ENCODE measurements at places on chromosomes 6 and 20. TPM values are rescaled to one million over a fixed set of nuclear protein-coding genes. Genes with fewer than 3 reads are reported as not detected.

The NOX3 gene
- total RNA-seq, result not detected

The CAP2 gene
- not detected for total RNA-seq

The FILIP1 gene
- not detected for total RNA-seq

The CLIC5 gene
- 3.0 TPM for total RNA-seq

The PI16 gene
- total RNA-seq, result not detected

The SLC22A16 gene
- total RNA-seq, result not detected

DNA sequence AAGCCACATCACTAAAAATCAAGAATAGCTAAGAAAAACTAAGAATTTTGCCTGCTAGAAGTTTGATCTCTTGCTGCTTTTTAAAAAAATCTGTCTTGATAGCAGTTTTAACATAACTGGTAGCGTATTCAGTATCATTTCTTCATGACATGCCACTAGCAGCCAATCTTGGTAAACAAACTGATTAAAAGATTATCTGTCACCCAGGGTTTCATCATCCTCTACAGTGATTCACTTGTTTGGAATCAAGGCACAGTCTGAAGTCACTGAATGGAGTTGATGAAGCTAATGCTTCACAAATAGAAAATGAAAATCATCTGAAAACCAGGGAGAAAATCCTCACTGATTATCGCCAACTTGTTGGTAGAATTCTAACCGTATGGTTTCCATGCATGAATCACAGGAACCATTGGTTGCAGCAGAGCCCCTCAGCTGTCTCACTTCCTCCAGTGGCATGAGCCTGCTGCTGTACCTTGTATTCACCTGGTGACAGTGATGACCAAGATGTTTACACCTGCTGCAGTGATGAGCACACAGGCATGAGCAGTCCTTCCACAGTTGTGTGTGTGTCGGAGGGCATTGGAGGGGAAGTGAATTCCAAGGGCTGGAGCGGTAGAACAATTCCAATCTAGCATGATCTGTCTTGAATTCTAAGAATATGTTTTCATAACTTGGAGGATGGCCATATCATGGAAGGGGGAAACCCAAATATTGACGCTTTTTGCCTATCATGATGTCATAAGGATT is 275.0 kb downstream of the KHDC1L start:
- no peak overlapping the region for H3K4me3 ChIP-seq
- H3K27ac ChIP-seq, result no peak overlapping the region
- no peaks in the 10 kb centered on the region for H3K27me3 ChIP-seq

- H3K36me3 ChIP-seq, result no peaks in the 10 kb centered on the region
- DNase-seq, result no peak
- H3K27me3 ChIP-seq, result no peaks in the 10 kb centered on the region
- no peak overlapping the region for H3K4me3 ChIP-seq
- no peaks in the 10 kb centered on the region for H3K4me1 ChIP-seq
These were observed 144.3 kb upstream of the TENT5A start for GRCh38 chr6:81896525-81897503.

- no peak overlapping the region for H3K4me3 ChIP-seq
- H3K27ac ChIP-seq, result no peak overlapping the region
- H3K27me3 ChIP-seq, result no peaks in the 10 kb centered on the region
- no peaks in the 10 kb centered on the region for H3K36me3 ChIP-seq
These were observed 754.8 kb upstream of the DEFB115 start for GRCh38 chr20:30502670-30503069.

- DNase-seq, result no peak
- H3K36me3 ChIP-seq, result no peaks in the 10 kb centered on the region
These were observed 155.0 kb downstream of the CDH26 start for GRCh38 chr20:60113024-60113724.

DNA sequence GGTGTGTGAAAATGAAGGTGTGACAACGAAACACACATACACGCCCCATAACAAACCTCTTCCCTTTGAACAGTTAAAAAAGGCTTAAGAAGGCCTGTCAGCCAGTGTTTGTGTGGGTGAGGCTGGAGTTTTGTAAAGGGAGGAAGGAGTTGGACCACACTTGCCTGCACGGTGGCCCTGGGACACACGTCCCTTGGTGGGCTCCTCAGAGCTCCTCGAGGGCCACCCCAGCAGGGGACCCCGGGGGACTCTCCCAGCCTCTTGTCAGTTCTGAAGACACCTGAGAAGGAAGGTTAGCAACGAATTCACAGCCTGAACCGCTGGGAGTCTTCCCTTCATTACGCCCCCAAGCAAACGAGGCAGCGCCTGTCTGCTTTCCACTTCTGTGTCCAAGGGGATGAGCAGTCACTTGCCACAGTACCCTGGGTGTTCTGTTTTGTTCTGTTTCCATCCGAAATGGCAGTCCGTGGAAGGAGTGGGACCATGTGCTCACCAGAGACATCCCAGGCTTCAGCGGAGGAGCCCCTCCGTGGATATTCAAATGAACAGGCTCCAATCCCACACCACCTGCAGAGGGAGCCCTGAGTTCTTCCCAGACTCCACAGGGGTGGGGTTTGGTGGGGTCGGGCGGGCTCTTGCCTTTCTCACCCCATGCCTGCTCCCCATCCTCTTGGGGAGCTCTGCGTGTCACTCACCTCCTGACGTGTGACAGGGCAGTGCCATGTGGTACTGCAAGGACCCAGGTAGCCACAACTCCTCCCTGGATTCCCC is 68.6 kb downstream of the NRN1 start:
- no peak overlapping the region for H3K4me3 ChIP-seq
- no peaks in the 10 kb centered on the region for H3K4me1 ChIP-seq
- H3K27ac ChIP-seq, result no peak overlapping the region
- DNase-seq, result no peak
- no peaks in the 10 kb centered on the region for H3K36me3 ChIP-seq

DNA sequence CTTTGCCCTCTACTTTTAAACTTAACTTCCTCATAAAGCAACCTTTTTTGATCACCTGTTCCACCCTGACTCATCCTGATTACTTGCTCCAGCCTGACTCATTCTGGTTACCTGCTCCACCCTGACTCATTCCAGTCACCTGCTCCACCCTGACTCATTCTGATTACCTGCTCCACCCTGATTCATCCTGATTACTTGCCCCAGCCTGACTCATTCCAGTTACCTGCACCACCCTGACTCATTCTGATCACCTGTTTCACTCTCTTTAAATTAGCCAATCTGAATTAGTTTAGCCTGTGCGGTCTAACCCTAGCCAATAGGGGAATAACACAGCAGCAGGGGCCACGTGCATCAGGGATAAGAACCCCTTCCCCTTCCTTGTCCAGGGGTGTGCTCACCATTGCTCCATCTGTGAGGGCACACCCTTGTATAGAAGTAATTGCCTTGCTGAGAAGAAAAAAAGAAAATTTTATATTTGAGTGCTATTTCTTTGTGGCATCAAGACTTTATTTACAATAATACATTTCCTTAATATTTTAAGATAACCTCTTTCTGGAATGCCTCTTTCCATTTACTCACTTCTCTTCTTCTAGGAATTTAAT is 17.9 kb downstream of the HLA-G start:
- H3K4me1 ChIP-seq, result peaks cover 20% of the 10 kb centered on the region
- DNase-seq, result no peak
- no peak overlapping the region for H3K27ac ChIP-seq

GRCh38 chr6:20169119-20169557 is 43.1 kb downstream of the MBOAT1 start:
- H3K27me3 ChIP-seq, result no peaks in the 10 kb centered on the region
- H3K36me3 ChIP-seq, result peaks cover 54% of the 10 kb centered on the region
- no peak overlapping the region for H3K4me3 ChIP-seq

DNA sequence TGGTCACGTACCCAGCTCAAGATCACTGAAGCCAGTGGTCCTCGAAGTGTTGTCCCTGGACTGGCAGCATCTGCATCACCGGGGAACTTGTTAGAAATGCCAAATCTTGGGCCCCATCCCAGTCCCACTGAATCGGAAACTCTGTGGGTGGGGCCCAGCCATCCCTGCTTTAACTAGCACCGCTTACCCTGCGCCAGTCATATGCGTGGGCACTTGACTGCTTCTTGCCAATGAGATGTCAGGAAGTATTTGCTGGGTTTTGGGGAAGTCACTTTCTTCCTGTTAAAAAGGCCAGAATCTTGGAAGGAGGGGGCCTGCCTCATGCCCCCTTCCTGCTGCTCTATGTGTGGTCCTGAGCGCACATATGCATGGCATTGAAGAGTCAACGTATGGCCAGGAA is 11.7 kb upstream of the SULF2 start:
- no peak for DNase-seq
- H3K4me1 ChIP-seq, result no peaks in the 10 kb centered on the region
- H3K27me3 ChIP-seq, result peaks cover 2% of the 10 kb centered on the region
- no peak overlapping the region for H3K27ac ChIP-seq

DNA sequence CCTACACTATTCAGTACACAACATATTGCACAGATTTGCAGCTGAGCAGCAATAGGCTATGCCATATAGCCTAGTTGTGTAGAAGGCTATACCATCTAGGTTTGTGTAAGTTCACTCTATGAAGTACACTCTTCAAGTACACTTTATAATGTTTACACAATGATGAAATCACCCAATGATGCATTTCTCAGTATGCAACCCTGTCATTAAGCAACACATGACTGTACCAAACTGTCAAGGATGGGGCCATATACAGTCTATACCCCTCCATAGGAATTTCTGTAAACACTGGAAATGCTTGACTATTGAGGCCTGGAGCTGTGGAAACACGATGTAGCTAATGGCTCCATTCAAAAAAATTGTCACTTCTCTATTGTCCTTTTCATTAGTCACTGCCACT is 535.4 kb downstream of the EPM2A start:
- H3K27ac ChIP-seq, result no peak overlapping the region
- H3K36me3 ChIP-seq, result no peaks in the 10 kb centered on the region
- H3K4me3 ChIP-seq, result no peak overlapping the region

DNA sequence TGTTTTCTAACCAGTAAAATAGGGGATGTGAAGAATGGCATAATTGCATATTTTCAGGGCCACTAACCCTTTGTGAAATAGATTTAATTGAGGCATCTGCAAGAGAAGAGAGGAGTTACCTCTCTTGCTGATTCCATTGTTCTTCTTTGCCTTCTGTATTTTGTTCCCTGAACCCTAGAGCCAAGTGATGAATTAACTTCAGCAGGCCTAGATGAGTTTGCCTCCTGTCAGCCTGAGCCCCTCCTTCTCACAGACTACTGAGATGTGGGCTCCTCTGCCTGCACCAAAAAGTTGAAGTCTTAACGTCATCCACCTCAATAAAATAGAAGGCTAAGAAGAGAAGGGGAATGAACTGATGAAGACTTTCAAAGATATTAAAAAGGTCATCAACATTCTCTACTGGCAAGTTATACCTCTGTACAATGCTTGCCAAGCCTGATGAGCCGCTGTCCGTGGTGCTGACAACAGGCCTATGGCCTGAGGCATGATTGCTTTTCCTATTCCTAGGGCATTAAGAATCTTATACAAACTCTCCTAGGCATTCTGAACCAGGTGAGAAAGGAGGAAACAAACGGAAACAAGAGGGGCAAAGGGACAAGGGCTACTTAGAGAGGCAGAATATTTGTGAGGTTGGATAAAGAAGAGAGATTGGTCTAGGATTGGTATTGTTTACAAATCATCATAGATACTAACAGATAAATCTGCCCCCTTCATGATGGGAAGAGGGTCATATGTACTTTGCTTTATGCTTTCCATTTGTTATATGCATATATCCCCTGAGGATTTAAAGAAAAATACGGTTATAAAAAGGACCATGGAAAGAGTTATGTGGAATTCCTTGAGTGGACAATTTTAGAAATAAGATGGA is 46.8 kb downstream of the CD24 start:
- no peaks in the 10 kb centered on the region for H3K4me1 ChIP-seq
- H3K27me3 ChIP-seq, result peaks cover 24% of the 10 kb centered on the region
- no peak overlapping the region for H3K4me3 ChIP-seq
- no peak for DNase-seq
- no peaks in the 10 kb centered on the region for H3K36me3 ChIP-seq

- no peak overlapping the region for H3K27ac ChIP-seq
- no peaks in the 10 kb centered on the region for H3K27me3 ChIP-seq
- DNase-seq, result no peak
- no peaks in the 10 kb centered on the region for H3K36me3 ChIP-seq
These were observed 263.5 kb downstream of the TFAP2A start for GRCh38 chr6:10151144-10151915.

GRCh38 chr20:33188421-33188820 is 20.5 kb downstream of the BPIFA2 start:
- no peak overlapping the region for H3K4me3 ChIP-seq
- no peak for DNase-seq

DNA sequence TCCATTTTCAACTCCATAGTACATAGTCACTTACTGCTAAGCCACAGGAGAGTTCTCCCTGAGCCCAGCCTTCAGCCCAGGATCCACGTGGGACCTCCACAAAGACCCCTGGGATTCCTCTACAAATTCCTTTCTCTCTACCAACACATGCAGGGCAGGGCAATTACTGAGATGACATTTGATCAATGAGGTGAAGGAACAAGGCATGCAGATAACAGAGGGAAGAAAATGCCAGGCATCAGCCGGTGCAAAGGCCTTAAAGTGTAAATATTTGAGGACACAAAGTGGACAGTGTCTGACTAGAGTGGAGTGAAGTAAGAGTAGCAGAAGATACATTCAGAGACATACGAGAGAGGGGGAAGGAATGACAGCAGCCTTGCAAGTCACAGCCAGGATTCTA is 70.2 kb downstream of the HS3ST5 start:
- DNase-seq, result no peak
- no peaks in the 10 kb centered on the region for H3K27me3 ChIP-seq
- no peak overlapping the region for H3K27ac ChIP-seq
- no peaks in the 10 kb centered on the region for H3K4me1 ChIP-seq
- no peaks in the 10 kb centered on the region for H3K36me3 ChIP-seq
- H3K4me3 ChIP-seq, result no peak overlapping the region

All from activated T-helper 2 cell treated with anti-CD3 and anti-CD28 coated beads, Interferon-gamma antibody, Interleukin-2, Interleukin-4, amounts not matched to agents 10 μg/mL and 5 μg/mL and 100 μg/mL, durations not matched to agents 14 hours and 24 hours and 36 hours (primary cell).